ENCODE measurements at places on chromosomes 3 and 15.
A peak's percentile ranks its signal among the peaks of the same experiment; 100 is the strongest.

DNA sequence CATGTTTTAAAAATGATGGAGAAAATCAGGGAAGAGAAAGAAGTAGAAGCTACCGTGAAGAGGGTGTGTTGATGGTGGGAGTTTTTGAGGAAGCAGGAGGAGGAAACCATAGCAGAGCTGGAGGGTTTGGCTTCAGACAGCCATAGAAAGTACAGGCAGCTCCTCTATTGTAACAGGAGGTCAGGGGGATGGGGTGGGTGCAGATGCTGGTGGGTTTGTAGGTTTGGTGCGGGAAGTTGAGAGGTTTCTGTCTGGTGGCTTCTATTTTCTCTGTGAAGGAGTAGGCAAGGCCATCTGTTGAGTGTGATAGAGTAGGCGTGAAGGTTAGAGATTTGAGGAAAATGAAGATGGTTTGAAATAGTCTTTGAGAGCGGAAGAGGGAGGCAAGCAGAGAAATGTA lies 97.7 kb upstream of the TBC1D5 start:
- DNase-seq = no peak

DNA sequence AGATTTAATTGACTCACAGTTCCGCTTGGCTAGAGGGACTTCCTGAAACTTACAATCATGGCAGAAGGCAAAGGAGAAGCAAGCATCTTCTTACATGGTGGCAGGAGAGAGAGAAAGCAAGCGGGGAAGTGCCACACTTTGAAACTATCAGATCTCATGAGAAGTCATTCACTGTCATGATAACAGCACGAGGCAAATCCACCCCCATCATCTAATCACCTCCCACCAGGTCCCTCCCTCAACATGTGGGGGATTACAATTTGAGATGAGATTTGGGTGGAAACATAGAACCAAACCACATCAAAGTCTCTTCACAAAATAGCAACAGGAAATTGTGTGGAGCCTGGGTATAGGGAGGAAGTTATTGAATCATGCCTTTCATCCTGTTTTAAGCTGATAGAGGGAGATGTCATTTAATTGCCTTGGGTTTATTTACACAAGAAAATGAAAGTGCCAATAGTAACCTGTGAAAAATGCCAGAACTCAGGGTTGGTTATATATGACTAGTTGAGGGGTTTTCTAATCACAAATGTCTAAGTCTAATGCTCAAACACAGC lies 624.8 kb upstream of the LMCD1 start:
- no peak for DNase-seq

DNA sequence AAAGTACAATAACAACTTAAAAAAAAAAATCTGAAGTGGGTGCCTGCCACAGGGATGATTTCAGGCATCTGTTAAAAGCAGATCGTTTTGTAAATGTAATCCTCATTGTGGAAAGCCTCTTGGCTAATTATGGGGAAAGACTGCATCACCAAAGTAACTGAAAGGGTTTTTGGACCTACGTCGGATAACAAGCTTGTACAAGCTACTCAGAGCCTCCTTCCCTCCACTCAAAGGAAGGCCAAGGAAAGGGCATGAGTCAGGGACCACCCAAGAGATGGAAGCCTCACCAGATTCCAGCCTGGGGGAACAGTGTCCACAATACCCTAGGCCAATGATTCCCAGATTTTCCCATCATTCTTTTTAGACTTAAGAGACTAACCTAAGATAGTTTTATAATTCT lies 84.3 kb downstream of the ATP1B3 start:
- peak; percentile 67 for DNase-seq

DNA sequence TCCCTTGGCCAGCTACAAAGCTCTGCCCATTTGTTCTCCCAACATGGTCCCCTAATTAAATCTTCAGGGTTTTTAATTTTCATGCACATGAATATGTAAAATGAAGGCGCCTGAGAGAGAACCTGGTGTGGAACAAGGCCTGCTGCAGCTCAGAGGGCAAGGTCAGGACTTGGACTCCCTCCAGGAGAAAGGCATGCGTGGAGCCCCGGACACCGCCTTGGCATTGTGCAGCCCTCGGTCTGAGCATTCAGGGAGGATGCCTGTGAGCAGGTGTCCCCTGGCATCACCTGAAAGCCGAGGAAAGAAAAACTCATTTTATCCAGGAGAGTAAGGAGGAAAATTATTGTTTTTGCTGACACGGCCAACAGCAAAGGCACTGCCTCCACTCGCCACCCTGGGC lies 33.8 kb upstream of the EPHB1 start:
- no peak for DNase-seq

- peak; percentile 94 for DNase-seq
Measured at GRCh38 chr15:71048913-71049675, 66.2 kb upstream of the THSD4 start.

- DNase-seq = no peak
Measured at GRCh38 chr3:169146866-169147237, 516.7 kb downstream of the MECOM start.

DNA sequence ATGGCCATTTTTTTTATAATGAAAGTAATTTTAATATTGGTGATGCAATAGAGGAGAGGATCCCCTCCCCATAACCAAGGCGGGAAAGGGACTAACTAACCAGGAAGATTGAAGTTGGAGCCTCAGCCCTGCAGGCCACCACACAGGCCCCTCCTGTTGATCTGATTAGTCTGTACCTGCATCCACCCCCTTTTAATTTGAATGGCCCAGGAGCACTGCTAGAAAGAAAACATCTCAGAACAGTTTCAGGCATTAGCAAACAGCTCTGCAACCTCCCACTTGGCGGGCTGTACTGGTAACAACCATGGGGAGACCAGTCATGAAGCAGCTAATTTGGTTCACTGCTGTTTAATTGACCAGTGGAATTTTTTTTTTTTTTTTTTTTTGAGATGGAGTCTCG lies 10.3 kb downstream of the CAV3 start:
- DNase-seq = no peak
